RWPE1 (cell line): ENCODE measurements at places on chromosomes 7 and 10.

GRCh38 chr10:80155696-80156215, 23.2 kb downstream of the PLAC9 start:
- DNase-seq: no peak

- DNase-seq: no peak
These were observed 73.9 kb downstream of the PDGFA start for GRCh38 chr7:445563-446288.

- no peak for DNase-seq
These were observed 55.9 kb downstream of the FAM241B start for GRCh38 chr10:69685802-69686585.

DNA sequence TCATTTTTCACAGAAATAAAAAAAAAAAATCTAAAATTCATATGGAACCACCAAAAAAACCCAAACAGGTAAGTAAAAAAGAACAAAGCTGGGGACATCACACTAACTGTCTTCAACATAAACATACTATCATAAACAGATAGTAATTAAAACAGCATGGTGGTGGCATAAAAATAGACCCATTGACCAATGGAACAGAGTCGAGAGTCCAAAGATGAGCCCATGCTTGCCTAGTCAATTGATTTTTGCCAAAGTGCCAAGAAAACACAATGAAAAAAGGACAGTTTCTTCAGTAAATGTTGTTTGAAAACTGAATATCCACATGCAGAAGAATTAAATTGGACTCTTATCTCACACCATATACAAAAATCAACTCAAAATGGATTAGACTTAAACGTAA, 513.2 kb upstream of the PHF14 start:
- DNase-seq: no peak

- no peak for DNase-seq
These were observed 64.2 kb downstream of the BICC1 start for GRCh38 chr10:58576751-58577436.

DNA sequence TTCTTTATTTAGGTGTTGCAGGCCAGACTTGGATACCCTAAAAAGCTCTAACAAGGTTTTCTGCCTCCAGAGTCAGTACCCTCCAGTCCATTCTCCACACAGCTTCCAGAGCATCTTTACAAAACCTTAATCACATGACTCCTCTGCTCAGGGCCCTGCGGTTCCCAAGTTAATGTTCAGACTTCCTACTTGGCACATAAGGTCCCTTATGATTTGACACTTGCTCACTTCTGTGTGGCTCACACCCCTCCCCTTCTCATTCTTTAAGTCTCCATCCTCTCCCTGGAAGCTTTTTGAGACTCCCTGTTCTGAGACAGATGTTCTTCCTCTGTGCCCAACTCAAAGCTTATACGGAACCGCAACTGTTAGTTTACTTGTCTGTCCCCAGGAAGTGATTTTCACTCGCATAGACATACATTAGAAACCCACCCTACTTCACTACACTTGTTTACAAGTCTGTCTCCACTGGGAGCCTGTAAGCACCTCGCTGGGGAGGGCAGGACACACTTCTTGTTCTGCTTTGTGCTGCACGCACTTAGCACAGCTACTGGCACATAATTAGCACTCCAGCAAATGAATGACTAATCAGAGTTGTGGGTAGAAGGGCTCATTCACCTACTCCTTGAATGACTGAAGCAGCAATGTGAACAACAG, 154.3 kb upstream of the LAMB4 start:
- no peak for DNase-seq

GRCh38 chr10:97939446-97939990, 89.9 kb downstream of the GOLGA7B start:
- DNase-seq: peak; percentile 19

DNA sequence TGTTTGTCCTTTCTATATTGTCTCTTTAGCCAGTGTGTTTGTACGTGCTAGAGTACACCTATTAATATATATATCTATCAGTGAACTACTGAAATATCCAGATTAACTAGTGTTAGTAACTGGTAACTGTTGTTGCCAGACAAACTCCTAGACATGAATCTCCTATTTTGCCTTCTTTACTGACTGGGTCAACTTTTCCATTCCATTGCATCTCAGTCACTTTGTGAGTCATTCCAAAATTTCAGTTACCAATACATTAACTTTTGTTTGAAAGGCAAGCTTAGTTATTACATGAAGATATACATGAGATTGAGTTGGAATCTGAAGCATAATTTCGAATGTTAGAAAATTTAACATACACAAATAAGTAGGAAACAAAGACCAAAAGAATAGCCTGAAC, 51.4 kb downstream of the BTAF1 start:
- DNase-seq: peak; percentile 35

DNA sequence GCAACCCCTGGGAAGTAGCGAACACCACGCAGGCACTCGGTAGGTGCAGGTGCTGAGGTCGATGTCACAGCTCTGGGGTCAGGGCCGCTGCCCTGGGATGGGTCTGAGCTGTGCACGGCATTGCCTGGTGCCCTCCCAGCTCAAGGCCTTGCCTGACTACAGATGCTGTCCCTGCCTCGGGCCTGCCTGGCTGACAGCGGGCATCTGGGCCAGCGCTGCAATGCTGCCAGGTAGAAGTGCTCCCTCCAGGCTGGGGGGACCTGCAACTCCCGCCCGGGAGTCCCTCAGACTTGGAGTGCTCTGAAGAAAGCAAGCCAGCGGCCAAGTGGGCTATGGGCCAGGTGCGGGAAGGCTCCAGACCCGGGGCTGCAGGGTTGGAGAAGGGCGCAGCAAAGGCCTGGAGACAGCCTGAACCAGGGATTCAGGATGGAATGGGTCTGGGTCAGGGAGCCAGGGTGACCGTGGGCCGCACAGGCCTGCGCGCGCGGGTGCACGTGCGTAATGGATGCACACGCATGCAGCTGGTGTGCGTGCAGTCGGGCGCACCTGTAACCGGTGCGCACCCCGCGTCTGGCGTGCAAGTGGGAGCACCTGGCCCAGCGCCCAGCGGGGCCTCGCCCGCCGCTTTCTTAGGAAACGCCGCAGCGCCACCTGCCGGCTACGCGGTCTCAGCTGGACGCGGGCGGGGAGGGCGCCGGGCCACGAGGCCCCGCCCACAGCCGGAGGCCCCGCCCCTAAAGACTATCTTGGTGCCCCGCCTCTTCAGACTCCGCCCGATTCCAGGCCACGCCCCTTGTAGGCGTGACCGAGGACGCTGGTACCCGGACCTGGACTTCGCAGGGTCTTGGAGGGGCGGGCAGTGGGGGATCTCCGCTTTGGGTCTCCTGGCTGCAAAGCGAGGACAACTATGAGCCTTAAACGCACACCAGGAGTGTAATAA, 46.7 kb downstream of the MICALL2 start:
- DNase-seq: peak; percentile 99

DNA sequence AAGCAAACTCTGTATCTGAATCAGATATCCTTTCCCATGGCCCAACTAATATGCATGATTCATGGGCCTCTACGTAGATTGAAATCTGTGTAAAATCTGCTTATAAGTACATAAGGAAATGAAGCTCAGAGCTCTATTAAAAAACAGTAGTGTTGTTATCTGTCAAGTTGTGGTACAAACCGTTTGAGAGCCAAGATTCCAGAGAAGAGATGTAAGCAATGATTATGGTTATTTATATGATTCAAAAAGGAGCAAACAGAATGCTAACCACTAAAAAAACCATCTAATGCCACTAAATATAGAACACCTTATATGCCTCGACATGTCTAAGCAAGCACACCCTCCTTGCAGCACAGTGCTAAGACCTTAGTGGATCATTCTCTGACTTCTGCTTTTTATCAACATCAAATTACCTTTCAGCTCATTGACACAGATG, 26.6 kb downstream of the RPP38 start:
- DNase-seq: peak; percentile 66

GRCh38 chr10:44382131-44382858, 2.6 kb downstream of the CXCL12 start:
- DNase-seq: no peak
